ENCODE measurements at places on chromosomes 5 and 9.

DNA sequence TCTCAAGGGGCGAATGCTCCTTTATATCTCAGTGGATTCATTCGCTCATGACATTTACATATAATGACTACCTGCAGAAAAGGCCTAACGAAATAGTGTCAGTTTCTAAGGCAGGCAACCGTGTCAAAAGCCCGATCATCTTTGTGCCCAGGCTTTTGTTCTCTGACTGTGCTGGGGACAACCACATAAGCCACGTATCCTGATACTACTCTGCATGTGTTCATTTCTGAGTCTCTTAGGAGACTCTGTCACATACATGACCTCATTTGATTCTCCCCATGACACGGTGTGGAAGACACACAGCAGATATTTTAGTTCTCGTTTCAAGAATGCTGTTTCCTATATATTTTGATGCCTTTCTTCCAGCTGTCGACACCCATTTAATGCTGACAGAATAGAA is 598.5 kb downstream of the BNC2 start:
- DNase-seq: no peak

- no peak for DNase-seq
Observed at GRCh38 chr5:141753971-141754713, 72.1 kb upstream of the ARAP3 start.

DNA sequence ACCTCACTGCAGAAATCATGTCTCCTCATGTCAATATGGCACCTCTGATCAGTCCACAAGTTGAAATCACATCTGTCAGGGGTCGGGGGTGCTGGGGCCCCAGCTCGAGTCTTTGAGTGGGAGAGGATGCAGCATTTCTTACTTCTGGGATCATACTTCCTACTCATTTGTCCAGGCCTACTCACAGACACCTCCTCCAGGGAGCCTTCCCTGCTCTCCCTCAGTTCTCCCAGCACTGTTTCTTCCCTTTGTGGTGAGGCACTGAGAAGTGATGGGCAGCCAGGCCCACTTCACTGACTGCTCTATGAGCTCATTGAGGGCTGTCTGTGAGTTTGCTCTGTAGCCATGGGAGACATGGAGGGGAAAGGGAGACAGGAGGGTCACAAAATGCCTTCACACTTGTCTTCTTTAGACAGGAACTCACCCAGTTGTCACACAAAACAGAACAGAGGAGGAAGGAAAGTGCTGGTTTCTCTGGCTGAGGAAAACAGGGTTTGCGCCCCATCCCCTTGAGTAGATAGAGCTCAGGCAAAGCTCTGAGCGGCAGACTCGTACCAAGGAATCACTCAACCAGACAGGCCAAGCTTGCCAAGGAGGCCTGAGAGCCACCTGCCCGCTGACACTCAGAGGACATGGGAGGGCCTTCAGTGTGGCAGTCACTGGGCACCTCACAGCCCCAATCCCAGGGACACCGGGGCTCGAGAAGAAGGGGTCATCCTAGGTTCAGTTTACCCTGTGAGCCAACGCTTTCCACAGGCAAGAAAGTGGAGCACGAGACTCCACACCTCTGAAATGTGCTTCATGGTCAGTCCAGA is 152.9 kb downstream of the GABBR2 start:
- no peak for DNase-seq

- DNase-seq: no peak
Observed at GRCh38 chr9:96150324-96151227, 151.4 kb downstream of the HSD17B3 start.

GRCh38 chr9:5612185-5612530 is 16.7 kb upstream of the RIC1 start:
- DNase-seq: no peak

GRCh38 chr5:1962619-1963355 is 80.1 kb upstream of the IRX4 start:
- no peak for DNase-seq

DNA sequence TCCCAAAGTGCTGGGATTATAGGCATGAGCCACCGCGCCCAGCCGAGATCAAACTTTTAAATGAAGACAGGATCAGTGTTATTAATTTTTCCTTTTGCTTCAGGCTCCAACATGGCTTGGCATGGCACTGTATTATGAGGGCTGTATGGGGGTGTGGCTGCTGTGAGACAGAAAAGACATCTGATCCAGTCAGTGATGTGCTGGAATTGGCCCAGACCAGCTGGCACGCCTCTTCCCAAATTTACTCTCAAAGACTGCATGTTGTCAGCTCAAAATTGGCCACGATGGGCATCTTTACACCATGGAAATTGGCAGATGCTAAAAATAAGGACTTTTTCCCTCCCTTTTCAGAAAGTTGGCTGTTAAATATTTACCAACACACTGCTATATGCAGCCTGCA is 12.1 kb upstream of the COL27A1 start:
- DNase-seq: no peak

GRCh38 chr9:33341182-33341581 is 50.9 kb downstream of the NFX1 start:
- no peak for DNase-seq

GRCh38 chr5:55226027-55226933 is 835 bp downstream of the MCIDAS start:
- DNase-seq: peak; percentile 82

- no peak for DNase-seq
Observed at GRCh38 chr5:1748271-1748670, 51.4 kb downstream of the MRPL36 start.

DNA sequence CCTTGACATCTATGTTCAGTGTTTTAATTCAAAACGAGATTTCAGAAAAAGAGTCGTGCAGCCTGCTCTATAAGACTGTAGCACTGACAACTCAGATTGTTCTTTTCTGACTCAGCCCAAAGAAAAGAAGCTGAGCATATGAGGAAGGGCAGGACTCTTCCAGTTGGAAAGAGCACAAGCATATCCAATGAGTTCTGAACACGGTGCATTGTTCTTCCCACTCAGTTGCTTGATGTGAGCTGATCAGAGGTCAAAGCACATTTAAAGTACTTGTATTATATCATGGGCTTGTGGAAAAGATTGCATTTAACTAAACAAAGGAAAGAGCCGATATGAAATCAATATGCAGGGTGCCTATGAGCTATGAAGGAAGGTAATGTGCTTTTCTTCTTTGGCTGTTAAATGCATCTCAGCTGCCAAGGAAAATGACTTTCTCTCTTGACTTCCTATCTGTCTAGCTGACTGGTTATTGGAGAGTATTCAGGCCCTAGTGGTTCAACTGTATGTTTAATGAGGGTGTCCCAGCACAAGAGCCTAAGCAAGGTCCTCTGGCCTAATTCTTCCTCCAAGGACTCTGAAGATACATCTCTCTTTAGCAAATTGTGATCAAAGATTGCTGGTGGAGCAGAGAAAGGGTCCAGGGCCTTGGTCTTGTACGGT is 226.6 kb upstream of the PPP1R2B start:
- no peak for DNase-seq

DNA sequence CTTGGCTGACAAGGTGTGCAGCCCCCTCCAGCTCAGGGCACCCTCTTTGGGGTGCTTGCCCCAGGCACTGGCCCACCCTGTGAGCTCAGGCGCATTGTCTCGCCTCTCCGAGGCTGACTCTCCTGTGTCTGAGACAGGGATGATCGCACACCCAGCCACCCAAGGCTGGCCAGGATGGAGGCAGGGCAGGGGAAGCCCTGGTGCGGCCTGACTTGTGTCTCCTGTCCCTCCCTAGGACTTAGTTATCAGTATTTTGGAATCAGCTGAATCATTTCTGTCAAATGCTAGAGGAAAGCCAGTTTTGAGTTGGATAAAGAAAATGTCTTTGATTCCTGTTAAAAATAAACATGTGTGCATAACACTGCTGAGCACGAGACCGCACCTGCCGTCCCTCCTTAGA is 2.5 kb upstream of the DBH start:
- DNase-seq: no peak

Measured in SHP77 (cell line).